Astrocyte of the hippocampus (primary cell): ENCODE measurements at places on chromosomes 1 and 21.

- DNase-seq = no peak
Observed at GRCh38 chr1:45753248-45754037, 3.0 kb upstream of the IPP start.

- no peak for DNase-seq
Observed at GRCh38 chr1:111249960-111250359, 22.4 kb downstream of the CHI3L2 start.

GRCh38 chr1:59978511-59978910 lies 51.9 kb upstream of the CYP2J2 start:
- DNase-seq = no peak

DNA sequence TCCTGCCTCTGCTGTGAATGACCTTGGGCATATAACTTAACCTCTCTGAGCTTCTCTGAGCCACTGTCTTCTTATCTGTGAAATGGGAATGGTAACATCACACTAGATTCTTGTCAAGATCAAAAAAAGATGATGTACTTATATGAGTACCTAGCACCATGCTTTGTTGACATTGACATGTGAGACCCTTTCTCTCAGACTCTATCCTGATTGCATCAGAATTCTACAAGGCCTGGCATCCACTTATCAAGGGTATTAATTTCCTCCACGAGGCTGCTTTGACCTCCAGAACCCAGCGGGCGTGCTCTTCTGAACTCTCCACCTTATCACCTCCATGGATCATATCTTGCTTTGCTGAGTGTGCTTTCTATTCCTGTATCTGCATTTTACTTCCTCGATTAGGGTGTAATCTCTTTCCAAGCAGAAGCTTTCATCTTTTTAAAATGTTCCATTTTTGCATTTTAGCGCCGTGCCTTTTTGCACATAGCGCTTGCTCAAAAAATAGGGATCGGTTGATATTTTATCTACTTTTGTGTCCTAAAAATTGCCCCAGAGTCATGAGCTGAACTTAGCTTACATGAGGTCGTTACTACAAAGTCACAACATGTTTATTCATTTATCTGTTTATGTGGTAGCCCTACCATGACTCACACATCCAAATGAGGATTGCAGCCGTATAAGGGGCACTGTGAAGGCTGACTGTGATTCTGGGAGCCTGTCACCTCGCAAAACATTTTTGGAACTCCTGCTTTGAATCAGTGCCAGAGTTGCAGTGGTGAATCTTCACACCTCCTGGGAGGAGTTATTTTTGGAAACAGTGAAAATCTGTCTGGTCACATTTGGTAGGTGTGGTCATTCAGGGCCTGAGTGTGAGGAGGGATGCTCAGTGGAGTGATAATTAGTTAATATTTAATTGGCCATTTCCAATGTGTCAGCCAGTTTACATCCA lies 63.2 kb downstream of the IER5 start:
- DNase-seq = peak; percentile 40

GRCh38 chr1:201468501-201468843 lies 516 bp downstream of the PHLDA3 start:
- DNase-seq = peak; percentile 64

DNA sequence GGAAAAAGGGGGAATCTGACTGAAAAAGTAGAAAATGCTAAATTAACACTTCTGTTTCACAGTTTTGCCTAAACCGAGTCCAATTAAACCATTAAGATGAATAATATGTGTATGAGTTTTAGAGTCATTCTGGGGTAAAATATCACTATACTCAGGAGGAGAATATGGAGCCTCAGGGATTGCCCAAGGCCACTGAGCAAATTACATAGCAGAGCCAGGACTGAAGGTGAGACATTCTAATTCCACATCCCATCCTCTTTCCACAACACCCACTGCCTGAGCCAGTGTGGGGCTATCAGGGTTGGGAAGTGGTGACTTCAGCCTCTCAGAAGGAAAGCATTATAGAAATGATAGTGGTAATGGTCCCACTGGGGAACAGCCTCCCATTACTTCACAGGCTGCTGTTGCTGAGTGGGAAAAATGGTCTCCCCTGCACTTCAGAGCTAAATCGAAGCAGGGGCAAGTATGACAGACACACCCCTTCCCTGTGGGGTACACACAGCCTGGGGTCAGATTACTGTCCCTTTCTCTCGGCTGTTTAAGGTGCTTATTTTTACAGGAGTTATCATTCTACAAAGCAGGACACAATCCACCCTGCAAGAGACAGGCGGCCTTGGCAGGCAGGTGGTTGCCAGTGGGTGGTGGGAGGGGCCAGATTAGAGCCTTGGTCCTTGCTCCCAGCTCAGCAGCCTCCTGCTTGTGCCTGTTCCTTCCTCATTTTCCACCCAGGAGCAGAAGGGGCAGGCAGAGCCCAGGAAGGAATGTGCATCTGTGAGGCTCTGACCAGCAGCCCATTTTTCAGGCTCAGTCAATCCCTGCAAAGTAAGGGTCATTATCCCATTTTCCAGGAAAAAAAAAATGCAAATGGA lies 9.5 kb upstream of the BCAR3 start:
- DNase-seq = no peak

DNA sequence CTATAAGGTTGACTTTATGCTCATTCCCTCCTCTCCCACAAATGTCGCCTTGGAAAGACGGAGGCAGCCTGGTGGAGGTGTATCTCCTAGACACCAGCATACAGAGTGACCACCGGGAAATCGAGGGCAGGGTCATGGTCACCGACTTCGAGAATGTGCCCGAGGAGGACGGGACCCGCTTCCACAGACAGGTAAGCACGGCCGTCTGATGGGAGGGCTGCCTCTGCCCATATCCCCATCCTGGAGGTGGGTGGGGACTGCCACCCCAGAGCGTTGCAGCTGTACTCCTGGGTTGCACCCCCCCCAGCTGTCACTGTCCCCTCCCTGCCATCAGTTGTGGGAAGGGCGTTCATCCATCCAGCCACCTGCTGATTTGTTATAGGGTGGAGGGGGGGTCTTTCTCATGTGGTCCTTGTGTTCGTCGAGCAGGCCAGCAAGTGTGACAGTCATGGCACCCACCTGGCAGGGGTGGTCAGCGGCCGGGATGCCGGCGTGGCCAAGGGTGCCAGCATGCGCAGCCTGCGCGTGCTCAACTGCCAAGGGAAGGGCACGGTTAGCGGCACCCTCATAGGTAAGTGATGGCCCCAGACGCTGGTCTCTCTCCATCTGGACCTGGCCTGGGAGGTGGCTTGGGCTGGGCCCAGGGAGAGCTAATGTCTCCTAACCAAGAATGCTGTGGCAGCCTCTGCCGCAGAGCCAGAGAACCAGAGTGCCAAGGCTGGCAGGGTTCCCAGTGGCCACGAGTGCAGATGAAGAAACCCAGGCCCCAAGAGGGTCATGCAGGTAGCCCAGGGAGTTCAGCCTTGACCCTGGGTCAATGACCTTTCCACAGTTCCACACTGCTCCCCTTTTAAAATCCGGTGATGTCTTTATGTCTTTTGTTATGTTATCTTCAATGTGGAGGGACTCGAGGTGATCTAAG lies 13.1 kb downstream of the PCSK9 start:
- no peak for DNase-seq

DNA sequence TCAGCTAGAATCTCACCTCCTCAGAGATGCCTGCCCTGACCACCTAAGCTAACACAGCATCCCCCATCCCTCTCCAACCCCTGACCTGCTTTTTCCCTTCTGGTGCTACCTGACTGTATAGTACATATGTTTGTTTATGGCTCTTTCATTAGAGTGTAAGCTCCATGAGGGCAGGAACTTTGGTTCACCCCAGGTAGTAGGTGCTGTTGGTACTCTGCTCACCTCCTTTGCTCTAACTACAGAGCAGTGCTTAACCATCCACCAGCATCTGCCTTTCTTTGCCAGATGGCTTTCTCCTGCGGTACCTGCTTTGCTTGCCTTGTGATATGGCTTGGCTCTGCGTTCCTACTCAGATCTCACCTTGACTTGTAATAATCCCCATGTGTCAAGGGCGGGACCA lies 18.7 kb upstream of the BLACAT1 start:
- no peak for DNase-seq

DNA sequence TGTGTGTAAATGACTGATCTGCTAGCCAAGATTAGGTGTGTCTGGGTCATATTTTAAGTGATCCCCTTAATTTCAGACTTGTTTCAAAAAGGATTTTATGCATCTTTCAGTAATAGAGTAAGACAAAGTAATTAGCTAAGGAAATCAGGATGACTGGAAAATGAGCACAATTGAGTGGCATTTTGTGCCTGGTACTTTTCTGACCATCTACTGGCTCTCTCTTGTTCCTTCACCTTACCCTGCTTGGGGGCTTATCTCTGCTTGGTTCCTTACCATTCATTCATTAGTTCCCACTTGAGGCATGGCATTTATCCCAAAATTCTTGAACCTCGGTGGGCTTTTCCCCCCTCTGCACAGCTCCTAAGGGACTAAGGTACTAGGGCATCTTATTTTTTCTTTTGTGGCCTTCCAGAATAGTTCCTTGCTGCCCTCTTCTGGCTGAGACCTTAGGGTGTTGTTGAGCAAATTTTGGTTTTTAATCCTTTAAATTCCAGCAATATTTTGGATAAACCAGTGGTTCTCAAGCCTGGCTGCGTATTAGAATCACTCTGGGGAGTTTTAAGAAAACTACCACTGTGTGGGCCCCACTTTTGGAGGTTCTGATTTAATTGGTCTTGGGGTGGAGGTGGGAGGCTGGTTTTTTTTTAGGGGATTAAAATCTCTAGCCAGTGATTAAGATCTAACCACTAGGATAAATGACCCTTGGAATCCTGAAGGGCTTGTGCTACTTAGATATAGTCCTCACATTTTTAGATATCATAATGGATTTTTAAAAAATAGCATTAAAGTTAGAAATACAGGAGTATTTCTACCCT lies 50.8 kb downstream of the HS2ST1 start:
- peak; percentile 66 for DNase-seq
